ENCODE measurements at places on chromosomes 1 and 21.

DNA sequence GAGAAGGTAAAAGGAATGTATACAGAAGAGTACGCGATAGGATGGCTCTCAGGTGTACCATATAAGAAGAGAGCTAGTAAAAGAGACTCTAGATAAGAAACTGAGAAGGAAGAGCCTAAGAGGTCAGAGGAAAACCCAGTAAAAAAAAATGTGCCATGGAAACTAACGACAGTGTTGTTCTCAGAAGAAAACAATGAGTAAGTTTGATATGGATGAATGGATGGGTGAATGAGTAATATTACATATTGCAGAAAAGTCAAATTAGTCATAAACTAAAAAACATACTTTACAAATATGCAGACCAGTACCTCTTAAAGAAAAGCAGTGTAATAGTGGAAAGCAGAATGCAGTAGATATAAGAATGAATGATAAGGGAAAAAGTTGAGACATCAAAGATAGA is 316.2 kb downstream of the HMCN1 start:
- no peak for DNase-seq

DNA sequence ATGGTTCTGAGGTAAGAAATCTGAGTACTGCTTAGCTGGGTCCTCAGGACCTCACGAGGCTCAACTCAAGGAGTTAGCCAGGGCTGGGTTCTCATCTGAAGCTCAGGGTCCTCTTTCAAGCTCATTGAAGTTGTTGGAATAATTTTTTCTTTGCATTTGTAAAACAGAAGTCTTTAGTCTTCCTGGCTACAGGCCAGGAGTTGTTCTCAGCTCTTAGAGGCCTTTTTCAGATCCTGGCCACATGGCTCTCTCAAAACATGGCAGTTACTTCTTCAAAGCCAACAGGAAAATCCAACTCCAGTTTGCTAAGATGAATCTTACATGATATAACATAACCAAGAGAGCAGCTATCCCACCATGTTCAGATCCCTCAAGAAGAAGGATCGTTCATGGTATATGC is 92.3 kb upstream of the CHODL start:
- no peak for DNase-seq

GRCh38 chr1:94542088-94542870 is 720 bp upstream of the F3 start:
- DNase-seq = peak; percentile 55

DNA sequence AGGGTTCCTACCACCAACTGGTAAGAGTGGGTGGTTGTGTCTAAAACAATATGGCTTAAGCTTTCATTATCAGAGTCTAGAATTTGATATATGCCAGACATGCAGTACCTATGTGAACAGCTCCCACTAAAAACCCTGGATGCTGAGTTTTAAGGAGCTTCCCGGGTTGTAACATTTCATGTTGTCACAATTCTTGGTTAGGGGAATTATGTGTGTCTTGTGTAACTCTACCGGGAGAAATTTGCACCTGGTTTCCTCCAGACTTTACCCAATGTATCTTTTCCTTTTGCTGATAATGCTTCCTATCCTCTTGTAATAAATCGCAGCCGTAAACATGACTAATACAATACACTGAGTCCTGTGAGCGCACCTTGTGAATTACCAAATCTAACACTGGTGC is 48.3 kb downstream of the ARID4B start:
- no peak for DNase-seq
